ENCODE measurements at places on chromosomes 1 and 21.
A peak's percentile ranks its signal among the peaks of the same experiment; 100 is the strongest.

DNA sequence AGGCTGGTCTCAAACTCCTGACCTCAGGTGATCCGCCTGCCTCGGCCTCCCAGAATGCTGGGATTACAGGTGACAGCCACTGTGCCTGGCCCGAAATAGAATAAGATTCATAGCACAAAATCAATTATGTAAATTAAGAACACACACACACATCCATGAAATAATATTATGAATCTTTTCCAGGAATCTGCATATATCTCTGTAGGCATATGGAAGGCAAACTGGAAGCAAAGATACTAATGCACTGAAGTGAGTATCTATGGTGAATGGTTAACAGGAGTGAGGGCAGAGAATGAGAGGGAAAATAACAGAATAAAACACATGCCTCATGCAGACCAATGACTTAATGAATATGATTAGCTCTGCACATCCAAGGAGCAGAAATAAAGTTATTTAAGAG, 61.6 kb upstream of the ATP2B4 start:
- no peak for DNase-seq

DNA sequence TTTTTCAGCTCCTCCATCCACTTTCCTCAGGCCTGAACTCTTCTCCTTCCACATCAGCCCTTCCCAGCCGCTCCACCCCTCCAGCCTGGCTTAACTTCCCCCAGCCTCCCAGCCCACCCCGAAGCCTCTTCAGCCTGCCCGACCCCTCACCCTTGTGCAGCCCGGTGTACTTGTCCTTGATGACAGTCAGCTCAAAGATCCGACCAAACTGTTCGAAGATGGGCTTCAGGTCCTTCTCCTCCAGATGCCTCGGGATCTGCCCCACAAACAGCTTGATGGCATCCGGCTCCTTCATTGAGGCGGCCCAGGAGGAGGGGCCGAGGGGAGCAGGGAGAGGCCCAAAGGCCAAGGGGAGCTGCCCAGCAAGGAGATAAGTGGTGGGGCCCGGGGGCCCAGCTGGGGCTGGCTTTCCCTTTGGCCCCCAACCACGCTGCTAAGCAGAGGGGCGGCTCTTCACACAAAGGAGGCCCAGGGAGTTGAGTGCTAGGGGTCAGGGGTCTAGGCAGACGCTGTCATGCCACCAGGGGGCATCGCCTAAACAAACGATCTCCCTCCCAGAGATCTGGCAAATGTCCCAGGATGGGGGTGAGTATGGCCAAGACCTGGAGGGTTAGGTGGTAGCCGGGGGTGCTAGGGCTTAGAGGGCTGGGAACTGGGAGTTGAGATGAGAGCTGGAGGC, 738 bp downstream of the CELF3 start:
- no peak for DNase-seq

GRCh38 chr1:72229893-72230292, 52.4 kb downstream of the NEGR1 start:
- DNase-seq = no peak

DNA sequence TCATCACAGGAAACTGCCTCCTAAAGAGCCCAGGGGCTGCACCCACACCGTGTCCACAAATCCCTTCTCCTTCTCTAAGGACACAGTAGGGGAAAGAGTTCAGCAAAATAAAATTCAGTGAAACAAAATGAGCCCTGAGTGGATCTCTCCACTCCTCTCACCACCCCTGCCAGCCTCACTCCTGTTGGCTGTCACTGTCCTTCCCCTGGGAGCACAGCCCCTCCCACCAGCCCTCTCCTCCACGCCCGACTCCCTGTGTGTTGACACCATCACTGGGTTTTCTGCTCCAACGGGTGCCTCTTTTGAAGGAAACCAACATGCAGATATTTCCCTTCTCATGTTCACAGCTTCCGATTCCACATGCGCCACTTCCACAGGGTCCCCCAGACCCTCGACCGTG, 356.2 kb downstream of the AJAP1 start:
- DNase-seq = no peak

DNA sequence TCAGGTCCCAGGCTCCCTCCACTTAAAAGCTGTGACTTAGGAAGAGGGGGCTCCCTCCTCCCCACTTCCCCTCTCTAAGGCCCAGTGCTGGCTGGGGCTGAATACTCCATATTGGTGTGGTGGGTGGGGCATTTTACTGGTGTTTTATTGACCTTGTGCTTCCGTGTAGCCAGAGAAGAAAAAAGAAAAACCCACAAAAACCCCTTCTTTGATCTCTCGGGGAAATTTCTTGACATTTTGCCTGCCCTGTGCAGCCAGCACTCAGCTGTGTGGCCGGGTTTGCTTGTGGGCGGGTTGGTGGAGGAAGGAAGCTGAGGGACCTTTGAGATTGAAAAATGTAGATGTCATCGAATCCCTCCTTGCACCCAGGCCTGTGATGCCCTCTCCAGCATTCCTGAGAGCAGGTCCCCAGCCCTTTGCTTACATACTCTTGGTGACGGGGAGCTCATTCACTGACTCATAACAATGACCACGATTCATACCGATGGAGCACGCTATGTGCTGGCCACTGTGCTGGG, 24.8 kb downstream of the TNFRSF8 start:
- DNase-seq = peak; percentile 40

- DNase-seq = no peak
Measured at GRCh38 chr21:29075706-29076466, 2.4 kb upstream of the CCT8 start.

DNA sequence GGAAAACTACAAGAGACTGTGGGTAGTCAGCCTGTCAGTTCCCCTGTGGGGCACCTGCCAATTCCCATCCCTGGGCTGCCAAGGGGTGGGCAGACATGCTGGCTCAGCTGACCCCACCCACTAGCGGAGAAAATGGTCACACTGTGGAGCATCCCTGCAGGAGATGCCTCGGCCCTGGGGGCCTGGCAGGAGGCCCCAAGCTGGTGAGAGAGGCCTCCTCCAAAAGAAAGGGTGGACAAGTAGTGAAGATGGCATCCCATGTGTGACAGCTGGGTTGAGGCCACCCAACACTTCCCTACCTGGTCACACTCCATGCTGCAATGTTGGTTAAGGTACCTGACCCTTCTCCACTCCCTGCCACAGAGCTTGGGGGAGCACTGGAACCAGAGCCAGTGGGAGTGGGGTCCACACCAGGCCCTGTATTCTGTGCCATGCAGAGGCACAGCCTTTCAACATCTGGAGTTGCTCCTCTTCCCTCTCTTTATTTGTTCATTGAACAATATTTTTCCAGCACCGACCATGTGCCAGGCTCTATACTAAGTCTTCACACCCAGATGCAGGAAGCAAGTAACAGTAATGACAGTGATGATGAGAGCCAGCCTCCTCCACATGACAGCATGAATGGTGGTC, 59.5 kb downstream of the KLHDC7A start:
- DNase-seq = no peak

- DNase-seq = no peak
Measured at GRCh38 chr1:28779751-28780408, 32.1 kb upstream of the OPRD1 start.

GRCh38 chr21:34668803-34669148, at the start of gene CLIC6:
Gene CLIC6 (plus strand): TSS chr21:34668994. CDS start chr21:34669389, 395 bp downstream.
- DNase-seq = no peak

GRCh38 chr1:178506669-178507068, 6.2 kb upstream of the TEX35 start:
- DNase-seq = no peak

GRCh38 chr1:14435368-14436023, 163.0 kb upstream of the KAZN start:
- DNase-seq = no peak

DNA sequence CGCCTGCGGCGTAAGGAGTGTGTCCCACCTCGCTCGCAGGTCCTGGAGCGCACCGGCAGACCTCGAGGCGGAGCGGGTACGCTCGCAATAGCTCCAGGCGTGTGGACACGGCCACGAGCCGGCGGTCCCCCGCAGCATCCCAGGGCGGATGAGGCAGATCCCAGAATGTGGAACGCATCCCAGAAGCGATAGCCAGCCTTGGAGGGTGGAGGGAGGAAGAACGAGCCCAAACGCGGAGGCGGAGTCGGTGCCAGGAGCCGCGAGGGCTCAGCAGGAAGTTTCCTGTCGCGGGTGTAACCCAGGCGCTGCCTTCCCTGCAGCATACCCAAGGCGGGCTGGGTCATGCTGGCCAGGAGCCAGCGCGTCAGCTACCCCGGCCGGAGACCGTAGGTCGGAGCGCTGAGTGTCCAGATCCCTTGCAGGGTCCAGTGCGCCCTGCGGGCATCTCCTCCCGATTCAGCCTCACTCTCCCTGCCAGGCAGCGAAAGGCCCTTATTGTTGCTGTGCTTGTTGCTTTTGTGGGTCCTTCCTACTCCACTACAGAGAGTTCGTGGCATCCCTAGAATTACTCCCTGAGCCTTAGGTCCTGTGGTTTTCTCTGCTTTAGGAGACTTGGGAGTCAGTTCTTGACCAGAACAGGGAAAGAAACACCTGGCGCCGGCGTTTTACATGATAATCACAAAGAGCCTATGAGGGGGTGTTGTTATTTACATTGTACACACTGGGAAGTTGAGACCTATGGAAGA, 27.7 kb downstream of the STYXL2 start:
- peak; percentile 38 for DNase-seq

DNA sequence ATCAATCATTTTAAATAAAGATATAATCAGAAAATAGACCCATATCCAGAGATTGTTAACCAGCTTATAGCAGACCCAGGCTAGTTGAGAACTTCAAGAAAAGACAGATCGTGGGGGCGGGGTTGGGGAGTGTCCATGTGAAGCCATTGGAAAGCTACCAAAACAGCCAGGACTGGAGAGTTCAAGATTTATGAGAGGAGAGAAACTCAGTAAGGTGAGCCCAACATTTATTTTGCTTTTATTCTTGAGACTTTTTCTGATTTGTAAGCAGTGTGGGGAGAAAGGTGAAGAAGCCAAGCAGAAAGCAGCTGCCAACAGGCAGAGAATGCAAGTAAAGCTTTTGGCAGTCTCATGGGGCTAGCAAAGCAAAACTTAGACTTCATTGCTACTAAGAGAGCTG, 179.9 kb downstream of the VPS13D start:
- no peak for DNase-seq

DNA sequence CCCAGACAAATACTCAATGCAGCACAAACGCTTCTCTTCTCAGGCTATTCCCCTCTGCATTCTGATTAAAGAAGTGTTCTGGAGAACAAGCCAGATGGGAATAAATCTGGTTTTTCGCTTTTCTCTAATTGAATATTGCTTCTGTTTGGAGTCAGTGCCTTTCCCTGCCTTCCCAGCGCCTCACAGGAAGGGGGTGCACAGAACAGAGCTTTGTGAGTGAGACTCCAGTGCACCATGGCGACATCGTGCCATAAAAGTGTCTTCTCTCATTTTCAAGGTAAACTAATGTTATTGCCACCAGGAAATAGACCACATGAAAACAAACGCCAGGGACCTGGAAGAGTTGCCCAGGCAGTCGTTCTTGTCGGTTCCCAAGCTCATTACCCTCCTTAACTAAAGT, 43.6 kb upstream of the SLC45A1 start:
- no peak for DNase-seq

- DNase-seq = no peak
Measured at GRCh38 chr1:30381266-30381665, 342.1 kb downstream of the MATN1 start.

DNA sequence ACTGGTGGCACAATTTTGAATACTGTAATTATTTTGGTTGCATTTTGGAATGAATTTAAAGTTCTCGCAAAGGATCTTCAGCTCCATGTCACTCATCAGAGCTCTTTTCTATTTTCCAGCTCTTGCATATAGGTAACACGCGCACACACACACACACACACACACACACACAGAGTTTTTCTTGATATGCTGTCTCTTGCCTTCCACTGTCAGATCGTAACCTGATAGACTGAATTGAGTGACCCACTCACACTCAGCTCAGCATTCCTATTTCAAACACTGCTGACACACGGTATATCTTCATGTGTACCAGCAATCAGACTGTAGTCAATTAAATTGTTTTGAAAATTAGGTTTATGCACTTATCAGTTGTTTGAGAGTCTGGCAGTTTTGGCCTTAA, 214.1 kb downstream of the PBX1 start:
- DNase-seq = no peak

DNA sequence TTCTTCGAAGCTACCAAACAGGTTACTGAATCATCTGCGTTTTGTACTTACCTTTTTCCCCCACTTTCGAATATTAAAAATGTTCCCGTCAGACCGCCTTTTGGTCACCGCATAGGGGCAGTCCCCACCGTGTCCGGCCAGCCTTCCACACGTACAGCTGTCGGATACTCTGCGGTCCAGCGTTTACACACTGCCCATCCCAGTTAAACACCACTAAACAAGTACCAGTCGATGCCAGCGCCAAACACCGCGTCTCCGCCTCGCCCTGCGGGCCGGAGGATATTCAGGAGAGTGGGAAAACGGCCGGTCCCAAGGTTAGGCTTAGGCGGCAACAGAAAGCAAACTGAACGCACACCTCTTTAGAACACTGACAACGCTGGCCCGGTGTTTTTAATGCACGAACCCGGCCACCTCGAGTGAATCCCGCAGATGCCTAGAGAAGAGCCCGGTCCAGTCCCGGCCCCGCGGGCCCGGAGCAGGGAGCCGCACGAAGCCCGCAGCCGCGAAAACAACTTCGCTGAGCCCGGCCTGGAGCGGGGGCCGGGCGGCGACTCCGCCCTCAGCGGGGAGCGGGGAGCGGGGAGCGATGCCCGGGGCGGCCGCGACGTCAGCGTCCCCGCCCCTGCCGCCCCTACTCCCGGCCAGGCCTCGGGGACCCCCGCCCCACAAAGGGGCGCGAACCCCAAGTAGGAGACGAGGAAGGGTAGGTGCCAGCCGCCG, 730 bp upstream of the PHF13 start:
- no peak for DNase-seq

DNA sequence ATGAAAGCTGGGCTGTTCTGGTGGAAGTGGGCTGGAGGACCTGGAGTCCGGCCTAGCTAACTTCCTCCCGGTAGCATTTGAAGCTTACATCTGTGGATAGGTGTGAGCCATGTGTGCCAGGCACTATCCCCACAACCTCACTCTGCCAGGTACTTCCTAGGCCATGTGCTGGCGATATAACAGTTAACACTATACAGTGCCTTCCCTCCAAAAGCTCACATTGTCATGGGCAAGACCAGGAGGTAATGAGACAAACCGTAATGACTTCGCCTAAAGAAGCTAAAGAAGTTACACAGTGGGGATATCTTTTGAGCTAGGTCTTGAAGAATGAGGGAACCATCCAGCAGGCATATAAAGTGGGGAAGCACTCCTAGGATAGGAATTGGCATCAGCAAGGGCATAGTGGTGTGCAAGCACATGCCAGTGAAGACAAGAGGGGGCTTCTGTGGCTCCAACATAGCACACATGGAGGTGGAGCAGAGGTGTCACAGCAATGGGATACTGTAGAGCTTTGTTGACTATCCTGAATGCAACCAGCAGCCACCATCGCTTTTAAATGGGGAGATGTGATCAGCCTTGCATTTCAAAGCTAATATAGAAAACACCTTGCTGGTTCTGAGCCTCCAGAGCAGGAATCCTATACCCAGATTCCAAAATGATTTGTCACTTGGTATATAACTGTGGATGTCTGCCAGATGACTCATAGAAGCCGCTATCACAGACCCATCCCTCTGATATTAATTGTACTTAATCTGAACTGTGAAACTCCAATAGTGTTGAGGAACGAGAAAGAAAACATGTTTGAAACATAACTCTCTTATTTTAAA, 466.3 kb downstream of the LMO4 start:
- no peak for DNase-seq

- no peak for DNase-seq
Measured at GRCh38 chr1:176602388-176603004, 139.5 kb downstream of the PAPPA2 start.
